ENCODE measurements at places on chromosomes 1 and 21. TPM values are rescaled to one million over a fixed set of nuclear protein-coding genes. Genes with fewer than 3 reads are reported as not detected.

Gene TINAGL1
- total RNA-seq, result 337 TPM

Gene SGIP1
- 9.1 TPM for total RNA-seq

Gene AKNAD1
- total RNA-seq, result 1.7 TPM

GRCh38 chr1:94783342-94784189 lies 36.6 kb upstream of the SLC44A3 start:
- peak; percentile 93 for DNase-seq

DNA sequence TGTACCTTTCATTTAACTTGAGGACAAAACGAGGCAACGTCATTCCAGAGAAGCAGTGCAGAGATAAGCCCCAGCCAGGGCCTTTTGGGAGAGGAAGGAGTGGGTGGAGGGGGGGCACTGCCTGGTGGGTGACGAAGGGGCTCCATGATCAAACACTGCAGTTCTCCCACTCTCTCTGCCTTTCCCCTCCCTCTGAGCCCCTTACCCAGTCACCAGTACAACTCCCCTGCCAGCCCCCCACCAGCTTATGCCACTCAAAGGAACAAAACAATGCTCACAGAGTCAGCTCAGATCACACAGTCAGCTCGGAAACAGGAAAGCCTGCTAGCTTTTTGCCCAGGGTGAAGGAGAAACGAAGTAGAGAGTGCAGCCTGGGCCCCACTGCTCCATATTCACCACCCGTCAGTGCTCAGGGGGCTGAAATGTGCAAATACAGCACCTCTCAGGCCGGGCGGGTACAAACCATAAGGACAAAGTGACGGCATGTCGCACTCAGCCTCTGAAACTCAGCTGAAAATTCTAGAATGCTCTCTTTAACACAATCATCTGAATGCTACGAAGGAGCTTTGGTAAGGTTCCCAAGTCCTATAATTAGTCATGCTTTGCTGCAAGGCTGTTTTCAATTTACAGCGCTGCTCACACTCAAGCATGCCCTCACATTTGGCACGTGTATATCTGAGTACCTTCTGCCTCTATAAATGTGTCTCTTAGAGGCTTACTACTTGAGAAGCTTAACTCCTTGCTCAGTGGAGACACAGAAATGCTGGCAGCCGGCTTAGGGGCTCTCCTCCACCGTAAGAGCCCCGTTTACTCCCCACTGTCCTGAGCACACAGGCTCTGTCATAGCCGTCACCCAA lies 65.8 kb upstream of the RAB4A start:
- no peak for DNase-seq

DNA sequence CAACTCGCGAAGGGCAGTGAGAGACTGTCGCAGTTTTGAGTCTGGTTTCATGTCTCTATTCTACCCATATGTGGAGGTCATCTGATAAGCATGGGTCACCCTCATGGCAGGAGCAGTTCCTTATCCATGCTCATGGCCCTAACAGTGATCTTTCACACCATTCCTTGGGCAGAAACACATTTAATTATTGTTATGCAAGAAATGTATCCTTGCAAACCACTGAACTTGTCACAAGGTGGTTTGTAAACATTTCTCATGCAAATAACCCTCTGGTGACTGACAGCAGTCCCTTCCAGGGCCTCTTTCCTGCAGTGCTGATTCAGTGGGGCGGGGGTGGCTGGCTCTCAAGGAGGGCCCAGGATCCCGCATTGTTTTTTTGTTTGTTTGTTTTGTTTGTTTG lies 421.4 kb upstream of the RUNX1 start:
- no peak for DNase-seq

GRCh38 chr1:21491488-21492355 lies 17.5 kb upstream of the ALPL start:
- no peak for DNase-seq

GRCh38 chr1:117780687-117781475 lies 148.5 kb downstream of the GDAP2 start:
- DNase-seq, result no peak

GRCh38 chr1:178464141-178464540 lies 32.6 kb downstream of the CLEC20A start:
- DNase-seq, result no peak

- no peak for DNase-seq
These were observed 6.3 kb downstream of the RABGAP1L start for GRCh38 chr1:174165471-174166137.

- DNase-seq, result no peak
These were observed 97.3 kb upstream of the HMCN1 start for GRCh38 chr1:185636848-185637247.

- DNase-seq, result no peak
These were observed 25.5 kb upstream of the RBBP5 start for GRCh38 chr1:205147191-205147835.

DNA sequence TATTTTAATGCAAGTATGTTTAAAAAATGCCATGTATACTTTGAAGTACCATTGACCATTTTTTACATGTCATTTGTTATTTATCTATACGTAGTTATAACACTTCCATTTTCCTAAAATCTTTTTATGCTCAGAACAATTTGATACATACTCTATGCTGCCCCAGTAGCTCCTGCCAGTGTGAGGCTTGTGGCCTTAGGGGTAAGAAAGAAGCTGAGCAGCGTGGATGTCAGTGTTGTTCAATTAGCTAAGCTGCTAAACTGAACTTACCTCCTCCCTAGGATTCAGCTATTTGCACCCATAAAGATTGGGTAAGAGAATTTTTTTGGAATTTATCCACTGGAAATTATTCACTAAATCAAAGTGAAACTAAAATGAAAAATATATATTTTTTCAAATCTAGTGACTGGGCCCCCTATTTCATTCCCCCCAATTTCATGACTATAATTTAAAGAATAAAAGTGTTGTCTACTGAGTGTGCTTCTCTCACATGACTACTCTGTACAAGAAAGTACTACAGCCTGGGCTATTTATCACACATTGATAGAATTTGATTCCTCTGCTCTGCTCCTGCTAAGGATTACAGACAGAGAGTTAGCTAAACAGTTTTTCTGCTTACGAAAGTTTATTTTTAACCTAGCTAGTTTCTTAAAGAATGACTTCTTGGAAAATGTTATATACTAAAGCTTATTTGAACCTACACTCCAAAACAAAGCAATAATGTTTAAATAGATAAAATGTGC lies 1030.3 kb upstream of the ADGRL4 start:
- no peak for DNase-seq

DNA sequence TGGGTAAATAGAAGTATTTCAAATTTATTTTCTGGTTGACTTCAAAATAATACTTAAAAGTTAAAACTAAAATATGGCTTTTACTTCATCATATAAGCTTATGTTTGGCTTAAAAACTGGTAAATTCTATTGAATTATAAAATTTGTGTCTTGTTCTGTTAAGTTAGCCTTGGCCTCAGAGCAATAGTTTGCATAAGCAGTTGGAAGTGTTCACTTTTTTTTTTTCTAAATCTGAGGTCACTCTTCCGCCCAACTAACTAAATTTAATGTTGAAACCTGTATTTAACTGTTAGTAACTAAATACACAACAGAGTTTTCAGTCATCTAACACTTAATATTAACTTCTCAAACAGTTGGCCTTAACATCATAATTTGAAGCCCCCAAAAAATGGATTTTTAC lies 871.7 kb upstream of the ADAMTS5 start:
- DNase-seq, result no peak

DNA sequence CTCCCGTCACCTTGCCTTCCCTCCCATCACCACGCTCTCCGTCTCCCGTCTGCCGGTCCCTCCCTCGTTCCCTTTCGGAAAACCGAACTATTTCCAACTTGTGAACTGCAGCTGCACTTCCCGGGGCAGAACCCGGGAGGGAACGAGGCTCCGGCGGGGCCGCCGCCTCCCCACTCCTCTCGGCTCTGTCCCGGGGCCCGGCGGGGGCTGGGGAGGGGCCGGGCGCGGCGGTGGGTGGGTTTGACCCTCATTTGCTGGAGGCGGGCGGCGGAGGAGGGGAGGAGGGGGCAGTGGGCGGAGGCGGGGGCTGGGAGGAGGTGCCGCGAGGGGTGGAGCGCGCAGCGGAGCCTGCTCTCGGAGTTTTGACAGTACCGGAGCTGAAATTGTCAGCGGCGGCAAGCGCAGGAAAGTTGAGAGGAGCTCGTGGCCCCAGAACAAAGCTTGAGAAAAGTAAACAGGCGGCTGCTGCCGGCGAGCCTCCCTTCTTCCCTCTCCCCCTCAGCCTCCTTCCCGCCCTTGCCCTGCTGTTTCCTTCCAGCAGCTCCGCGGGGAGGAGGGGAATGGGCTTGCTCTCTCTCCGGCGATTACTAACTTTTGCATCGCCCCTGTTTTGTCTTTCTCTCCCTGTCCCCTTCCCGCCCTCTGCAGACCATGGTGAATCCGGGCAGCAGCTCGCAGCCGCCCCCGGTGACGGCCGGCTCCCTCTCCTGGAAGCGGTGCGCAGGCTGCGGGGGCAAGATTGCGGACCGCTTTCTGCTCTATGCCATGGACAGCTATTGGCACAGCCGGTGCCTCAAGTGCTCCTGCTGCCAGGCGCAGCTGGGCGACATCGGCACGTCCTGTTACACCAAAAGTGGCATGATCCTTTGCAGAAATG lies 2.9 kb downstream of the LMO4 start:
- DNase-seq, result peak; percentile 96

DNA sequence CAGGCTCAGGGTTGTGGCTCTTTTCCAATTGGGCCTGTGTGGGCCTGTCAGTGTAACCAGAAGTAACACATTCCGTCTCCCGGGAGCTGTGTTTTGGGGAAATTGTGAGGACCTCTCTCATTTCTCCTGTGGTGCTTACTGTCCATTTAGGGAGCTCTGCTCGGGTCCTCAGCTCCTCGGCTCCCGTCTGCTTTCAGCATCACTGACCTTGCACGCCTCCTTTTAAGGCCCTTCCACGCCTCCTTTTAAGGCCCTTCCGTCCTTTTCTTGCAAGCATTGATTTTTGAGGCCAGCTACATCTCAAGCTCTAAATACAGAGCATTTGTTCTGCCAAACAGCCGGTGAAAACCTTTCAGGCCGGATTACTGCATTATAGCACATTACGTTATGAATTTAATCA lies 9.7 kb downstream of the CA6 start:
- DNase-seq, result no peak

Data from esophagus muscularis mucosa (tissue), 4 donors.